ENCODE measurements at places on chromosomes 11 and 22.
A peak's percentile ranks its signal among the peaks of the same experiment; 100 is the strongest.

- no peak for DNase-seq
Observed at GRCh38 chr11:94557992-94558391, 9.2 kb upstream of the PIWIL4 start.

- DNase-seq = no peak
Observed at GRCh38 chr11:44742508-44743246, 15.9 kb downstream of the TSPAN18 start.

GRCh38 chr22:27766679-27767078, 34.9 kb downstream of the MN1 start:
- no peak for DNase-seq

- DNase-seq = no peak
Observed at GRCh38 chr22:29964776-29965175, 81.8 kb downstream of the MTMR3 start.

DNA sequence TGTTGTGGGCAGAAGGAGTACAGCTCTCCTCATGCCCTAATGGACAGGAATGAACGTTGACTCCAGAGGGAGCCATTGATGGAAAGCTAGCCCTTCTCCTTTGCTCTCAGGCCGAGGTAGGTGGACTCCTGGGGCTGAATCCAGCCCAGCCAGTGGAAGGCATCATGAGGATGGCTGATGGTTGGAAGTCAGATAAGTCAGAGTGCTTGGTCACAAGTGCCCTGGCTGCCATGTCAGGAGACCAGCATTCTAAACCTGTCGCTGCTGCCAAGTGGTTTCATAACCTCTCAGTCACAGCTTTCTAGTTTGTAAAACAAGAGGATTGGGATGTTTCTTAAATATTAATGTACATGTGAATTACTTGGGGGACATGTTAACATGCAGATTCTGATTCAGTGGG, 32.3 kb downstream of the PIWIL4 start:
- no peak for DNase-seq

DNA sequence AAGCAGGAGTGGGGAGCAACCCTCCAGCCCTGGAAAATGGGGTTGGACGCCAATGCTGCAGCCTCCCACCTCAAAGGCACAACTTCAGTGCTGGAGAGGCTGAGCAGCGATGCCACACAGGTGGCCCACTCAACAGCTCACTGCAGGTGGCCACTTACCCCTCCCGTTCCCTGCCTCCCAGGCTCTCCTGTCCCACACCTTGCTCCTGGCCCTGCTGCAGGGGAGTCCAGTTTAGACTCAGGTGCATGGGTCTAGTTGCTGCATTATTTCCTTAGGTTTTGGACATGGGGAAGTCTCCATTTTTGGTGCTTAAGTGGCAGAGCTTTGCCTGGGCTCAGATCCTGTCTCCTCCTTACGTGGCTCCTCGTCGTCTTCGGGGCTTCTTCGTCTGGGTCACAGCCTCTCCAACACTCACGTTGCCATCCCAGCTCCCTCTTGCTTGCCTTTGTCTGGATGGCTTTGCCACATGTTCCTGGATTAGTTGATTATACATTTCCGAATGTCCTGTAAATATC, 898.3 kb downstream of the BRD1 start:
- DNase-seq = no peak

DNA sequence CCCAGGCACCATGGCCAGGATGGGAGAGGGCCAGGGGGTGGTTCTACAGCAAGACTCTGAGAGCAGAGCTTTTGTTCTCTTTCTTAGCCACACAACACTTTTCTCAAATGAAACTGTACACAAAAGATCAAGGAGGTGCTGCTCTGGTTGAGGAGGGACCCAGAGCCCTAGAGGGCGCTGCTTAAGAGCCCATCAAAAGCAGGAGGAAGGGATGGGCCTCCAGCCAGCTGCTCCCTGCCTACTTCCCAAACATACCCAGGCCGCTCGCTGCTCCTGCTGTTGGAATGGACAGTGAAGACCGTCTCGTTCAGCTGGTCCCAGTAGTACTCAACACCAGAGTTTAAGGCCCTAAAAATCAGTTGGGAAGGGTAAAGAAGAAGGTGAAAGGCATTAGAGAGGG, 18.4 kb upstream of the CHRM4 start:
- DNase-seq = no peak

- no peak for DNase-seq
Observed at GRCh38 chr22:45460288-45461109, 42.2 kb upstream of the FBLN1 start.

- DNase-seq = peak; percentile 41
Observed at GRCh38 chr11:69902337-69902736, 83.1 kb upstream of the FGF3 start.

- no peak for DNase-seq
Observed at GRCh38 chr11:123260511-123261211, 65.6 kb upstream of the CLMP start.

GRCh38 chr11:108223348-108224149, 682 bp downstream of the ATM start:
- no peak for DNase-seq
